ENCODE measurements at places on chromosomes 13 and 19. TPM values are rescaled to one million over a fixed set of nuclear protein-coding genes. Genes with fewer than 3 reads are reported as not detected.

GRCh38 chr19:1624458-1624857, 19.2 kb upstream of the UQCR11 start:
- H3K27ac ChIP-seq = no peak overlapping the region
- H3K27me3 ChIP-seq = no peaks in the 10 kb centered on the region
- no peaks in the 10 kb centered on the region for H3K4me1 ChIP-seq
- no peaks in the 10 kb centered on the region for H3K36me3 ChIP-seq
- no peak overlapping the region for H3K4me3 ChIP-seq

DNA sequence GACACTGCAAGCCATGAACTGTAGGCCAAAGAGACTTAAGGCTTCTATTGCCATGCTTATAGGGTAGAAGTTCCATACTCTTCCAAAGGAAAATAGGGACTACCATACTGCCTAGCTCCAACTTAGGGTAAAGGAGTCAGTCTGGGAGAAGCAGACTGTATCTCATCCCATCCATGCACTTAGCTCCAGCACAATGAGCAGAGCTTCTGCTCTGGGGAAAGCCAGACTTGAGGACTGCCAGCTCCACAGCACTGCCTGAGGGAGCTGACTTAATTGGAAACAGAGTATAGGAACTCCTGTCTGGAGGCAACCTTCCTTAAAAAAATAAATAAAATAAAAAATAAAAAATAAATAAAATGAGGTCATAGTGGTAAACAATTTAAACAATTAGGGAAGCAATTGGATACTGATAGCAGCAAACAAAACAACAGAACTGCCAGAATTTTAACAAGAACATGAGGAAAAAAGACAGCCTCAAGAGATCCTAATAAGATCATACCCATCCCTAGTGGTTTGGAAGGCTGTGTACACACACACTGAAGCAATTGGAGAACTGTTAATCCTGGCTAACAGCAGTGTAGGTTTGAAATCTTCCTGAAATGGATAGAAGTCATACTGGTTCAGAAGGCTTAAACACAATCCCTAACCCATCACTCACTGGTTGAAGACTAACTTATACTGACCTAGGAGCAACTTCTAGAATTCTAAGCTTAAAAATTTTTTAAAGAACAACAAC, 550.1 kb downstream of the TBC1D4 start:
- H3K36me3 ChIP-seq = no peaks in the 10 kb centered on the region
- no peak overlapping the region for H3K27ac ChIP-seq
- no peaks in the 10 kb centered on the region for H3K27me3 ChIP-seq
- H3K4me1 ChIP-seq = no peaks in the 10 kb centered on the region

DNA sequence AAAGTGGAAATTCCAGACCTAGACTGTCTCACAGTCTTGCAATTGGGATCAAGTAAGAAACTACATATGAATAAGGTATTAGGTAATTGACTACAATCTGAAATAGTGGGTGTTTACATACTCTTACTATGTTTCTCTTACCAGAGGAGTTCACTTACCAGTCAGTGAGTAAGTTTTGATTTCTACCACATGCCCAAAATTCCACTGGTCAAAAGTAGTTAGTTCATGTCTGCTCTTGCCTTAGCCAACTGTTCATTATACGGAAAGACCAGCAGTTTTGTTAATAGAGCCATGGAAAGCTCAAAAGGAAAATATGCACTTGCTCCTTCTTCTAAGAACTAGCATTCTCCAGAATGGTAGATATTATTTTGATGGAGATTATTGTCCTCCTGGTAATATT, 490.8 kb downstream of the RFC3 start:
- no peaks in the 10 kb centered on the region for H3K4me1 ChIP-seq
- H3K27me3 ChIP-seq = no peaks in the 10 kb centered on the region
- DNase-seq = no peak
- H3K27ac ChIP-seq = no peak overlapping the region

DNA sequence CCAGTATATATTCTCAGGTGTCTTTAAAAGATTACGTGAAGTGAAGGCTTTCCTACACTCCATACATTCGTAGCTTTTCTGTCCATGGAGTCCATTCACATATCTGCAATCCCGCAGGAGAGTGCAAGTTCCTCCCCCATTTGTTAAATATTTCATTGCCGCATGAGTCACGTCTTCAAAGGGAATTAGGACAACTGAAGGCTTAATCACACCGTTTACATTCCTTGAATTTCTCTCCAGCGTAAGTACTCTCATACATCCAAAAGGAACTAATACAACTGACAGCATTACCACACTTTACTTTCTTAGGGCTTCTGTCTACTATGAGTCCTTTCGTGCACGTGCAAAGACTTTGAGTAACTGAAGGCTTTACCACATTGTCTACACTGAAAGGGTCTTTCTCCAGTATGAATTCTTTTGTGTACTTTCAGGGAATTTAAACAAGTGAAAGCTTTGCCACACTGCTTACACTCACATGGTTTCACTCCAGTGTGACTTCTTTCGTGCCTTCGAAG, 29.0 kb upstream of the ZNF564 start:
- no peak overlapping the region for H3K4me3 ChIP-seq
- no peak for DNase-seq
- no peaks in the 10 kb centered on the region for H3K27me3 ChIP-seq
- peaks cover 78% of the 10 kb centered on the region for H3K36me3 ChIP-seq
- H3K4me1 ChIP-seq = no peaks in the 10 kb centered on the region

DNA sequence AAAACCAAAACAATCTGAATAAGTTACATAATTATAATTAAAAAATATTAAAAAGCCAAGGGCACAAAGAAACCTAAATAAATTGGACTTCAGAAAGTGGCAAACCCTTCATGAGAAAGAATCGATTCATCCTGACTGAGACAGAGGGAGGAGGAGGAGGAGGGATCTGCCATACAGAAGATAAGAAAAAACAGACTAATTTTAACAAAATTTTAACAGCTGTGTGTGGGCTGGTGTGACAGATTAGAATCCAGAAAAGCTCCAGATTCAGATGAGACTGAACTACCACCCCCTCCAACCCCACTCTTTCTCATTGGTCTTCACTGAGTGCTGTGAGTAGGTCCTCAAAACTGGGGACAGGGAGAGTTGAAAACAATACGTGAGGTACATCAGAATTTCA, 111.5 kb upstream of the HTR2A start:
- H3K36me3 ChIP-seq = no peaks in the 10 kb centered on the region
- H3K27me3 ChIP-seq = peaks cover 2% of the 10 kb centered on the region
- no peak for DNase-seq
- no peak overlapping the region for H3K27ac ChIP-seq
- no peaks in the 10 kb centered on the region for H3K4me1 ChIP-seq
- no peak overlapping the region for H3K4me3 ChIP-seq

DNA sequence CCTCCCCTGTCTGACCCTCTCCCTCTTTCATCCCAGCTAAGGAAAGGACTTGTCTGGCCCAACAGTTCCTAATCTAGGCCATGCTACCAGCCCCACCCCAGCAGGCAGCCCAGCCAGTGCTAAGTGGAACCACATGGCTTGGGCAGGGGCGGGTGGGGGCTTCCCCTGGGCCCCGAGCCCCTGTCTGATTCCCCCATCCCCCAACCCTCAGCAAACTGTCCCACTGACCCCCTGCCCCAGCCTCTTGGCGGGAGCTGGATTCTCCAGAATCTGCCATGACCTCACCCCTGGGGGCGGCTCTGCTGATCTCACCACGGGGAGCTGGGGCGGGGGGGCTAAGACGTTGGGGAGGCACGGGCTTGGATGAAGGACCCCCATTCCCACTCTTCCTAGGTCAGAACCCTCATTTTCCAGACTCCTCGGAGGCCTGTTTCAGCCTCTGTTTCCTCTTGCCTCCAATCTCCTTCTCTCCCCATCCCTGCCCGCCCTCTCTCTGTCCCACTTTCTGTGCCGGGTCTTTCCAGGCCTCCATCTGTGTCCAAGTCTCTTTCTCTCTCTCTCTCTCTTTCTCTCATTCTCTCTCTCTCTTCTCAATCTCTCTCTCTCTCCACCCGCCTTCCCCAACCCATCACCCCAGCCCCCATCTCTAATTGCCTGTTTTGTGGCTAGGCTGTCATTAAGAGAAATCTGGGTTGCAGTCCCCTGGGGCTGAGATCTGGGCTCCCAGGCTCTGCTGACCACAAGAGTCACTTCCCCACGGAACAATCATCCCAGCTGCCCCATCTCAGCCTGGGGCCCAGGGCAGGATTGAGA, 2.7 kb downstream of the COL5A3 start:
- peaks cover 3% of the 10 kb centered on the region for H3K36me3 ChIP-seq
- no peak overlapping the region for H3K27ac ChIP-seq
- peaks cover 24% of the 10 kb centered on the region for H3K4me1 ChIP-seq

DNA sequence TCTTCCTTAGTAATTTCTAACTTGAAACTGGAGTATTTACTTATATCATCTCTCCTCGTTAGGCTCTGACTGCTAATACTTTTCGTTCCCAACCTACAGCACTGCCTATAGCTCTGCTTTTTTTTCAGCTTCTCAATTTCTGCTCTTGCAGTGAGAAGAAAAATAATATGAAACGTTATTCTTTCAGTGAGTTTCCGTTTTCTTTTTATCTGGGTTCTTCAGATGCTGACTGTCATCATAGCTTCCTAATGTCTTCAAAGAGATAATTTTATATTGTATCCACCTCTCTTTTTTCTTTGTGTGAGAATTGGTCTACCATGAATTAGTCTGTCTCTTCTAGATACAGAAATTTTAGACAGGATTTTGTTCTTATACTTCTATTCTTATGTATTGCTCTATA, 454.9 kb downstream of the LMO7 start:
- H3K27ac ChIP-seq = no peak overlapping the region
- no peaks in the 10 kb centered on the region for H3K27me3 ChIP-seq
- no peaks in the 10 kb centered on the region for H3K36me3 ChIP-seq
- no peak overlapping the region for H3K4me3 ChIP-seq

- no peak overlapping the region for H3K27ac ChIP-seq
- DNase-seq = no peak
- peaks cover 3% of the 10 kb centered on the region for H3K27me3 ChIP-seq
- no peaks in the 10 kb centered on the region for H3K4me1 ChIP-seq
- no peaks in the 10 kb centered on the region for H3K36me3 ChIP-seq
Measured at GRCh38 chr13:33454844-33455705, 169.5 kb upstream of the STARD13 start.

DNA sequence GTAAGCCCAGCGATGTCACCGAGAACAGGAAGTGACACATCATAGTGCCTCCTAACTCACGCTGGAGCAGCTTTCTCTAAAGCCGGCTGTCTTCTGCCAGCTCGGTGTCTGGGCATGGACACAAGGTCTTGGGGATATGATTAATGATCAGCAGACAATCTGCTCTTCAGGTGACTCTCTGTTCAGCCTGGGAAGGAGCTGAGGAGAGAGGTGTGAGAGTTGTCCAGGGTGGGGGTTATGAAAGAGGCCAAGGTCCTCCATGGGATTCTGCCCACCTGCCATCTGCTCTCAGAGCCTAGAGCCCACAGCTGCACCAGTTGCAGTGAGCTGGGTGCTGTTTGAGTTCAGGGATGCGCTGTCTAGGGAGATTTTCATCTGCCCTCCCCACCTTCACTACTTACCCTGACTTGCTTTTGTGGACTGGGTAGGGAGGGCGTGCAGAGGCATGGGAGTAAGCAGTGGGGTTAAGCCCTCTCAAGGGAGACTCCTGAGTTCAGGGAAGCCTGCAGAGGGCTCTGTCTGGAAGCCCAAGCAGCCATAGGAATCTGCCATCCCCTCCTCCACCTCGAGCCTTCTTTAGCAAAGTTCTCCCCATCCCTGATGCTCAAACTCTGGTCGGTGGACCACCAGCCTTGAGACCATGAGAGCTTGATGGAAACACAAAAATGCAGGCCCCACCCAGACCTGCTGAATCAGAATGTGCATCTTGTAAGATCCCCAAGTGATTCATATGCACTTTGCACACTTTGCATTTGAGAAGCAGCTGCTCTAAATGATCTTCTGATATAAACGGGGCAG, 539.7 kb downstream of the RFC3 start:
- no peaks in the 10 kb centered on the region for H3K36me3 ChIP-seq
- no peak overlapping the region for H3K4me3 ChIP-seq
- no peaks in the 10 kb centered on the region for H3K27me3 ChIP-seq
- DNase-seq = no peak
- no peaks in the 10 kb centered on the region for H3K4me1 ChIP-seq

GRCh38 chr13:40553356-40553755, 113.1 kb downstream of the FOXO1 start:
- DNase-seq = no peak
- no peak overlapping the region for H3K4me3 ChIP-seq
- H3K36me3 ChIP-seq = peaks cover 3% of the 10 kb centered on the region
- H3K27ac ChIP-seq = no peak overlapping the region
- H3K4me1 ChIP-seq = no peaks in the 10 kb centered on the region
- H3K27me3 ChIP-seq = no peaks in the 10 kb centered on the region

GRCh38 chr19:40141551-40141950, 49.7 kb upstream of the MAP3K10 start:
- no peak overlapping the region for H3K4me3 ChIP-seq
- peaks cover 4% of the 10 kb centered on the region for H3K27me3 ChIP-seq
- H3K4me1 ChIP-seq = peaks cover 27% of the 10 kb centered on the region
- no peaks in the 10 kb centered on the region for H3K36me3 ChIP-seq
- DNase-seq = no peak

GRCh38 chr19:3880471-3881271, at the start of gene ATCAY:
Gene ATCAY (plus strand): TSS chr19:3880685. CDS start chr19:3885768, 5,083 bp downstream.
- H3K36me3 ChIP-seq = no peaks in the 10 kb centered on the region
- no peak for DNase-seq
- no peak within 1 kb of the TSS for H3K4me3 ChIP-seq
- H3K27ac ChIP-seq = no peak within 1 kb of the TSS

DNA sequence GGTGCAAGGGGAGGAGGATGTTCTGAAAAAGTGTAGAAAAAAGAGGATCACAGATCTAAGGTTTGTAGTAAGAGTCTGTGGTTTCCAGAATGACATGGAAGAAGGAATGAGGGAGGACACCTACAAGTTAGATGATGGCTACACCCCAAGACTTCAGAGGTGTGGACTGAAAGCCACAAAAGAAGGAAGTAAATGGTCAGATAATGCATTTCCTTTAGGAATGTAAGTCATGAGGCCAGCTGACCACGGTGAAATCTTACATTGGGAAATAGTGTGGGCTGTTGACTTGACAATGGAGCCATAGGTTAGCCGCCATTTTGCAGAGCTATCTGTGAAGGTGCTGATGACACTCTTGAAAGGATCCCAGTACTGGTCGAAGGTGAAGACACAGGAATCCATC, 25.3 kb upstream of the FBXO27 start:
- no peaks in the 10 kb centered on the region for H3K36me3 ChIP-seq
- peaks cover 7% of the 10 kb centered on the region for H3K4me1 ChIP-seq
- H3K27ac ChIP-seq = no peak overlapping the region
- peaks cover 11% of the 10 kb centered on the region for H3K27me3 ChIP-seq
- no peak overlapping the region for H3K4me3 ChIP-seq
- DNase-seq = no peak

Gene NCAN
- total RNA-seq = 0.05 TPM

Gene CCL25
- not detected for total RNA-seq

Gene ETV2
- 1.2 TPM for total RNA-seq

Gene ZNF208
- 0.99 TPM for total RNA-seq

Gene FGF14
- not detected for total RNA-seq

Gene ENOX1
- not detected for total RNA-seq

Gene SLC10A2
- not detected for total RNA-seq

Gene NPHS1
- total RNA-seq = not detected
